ENCODE measurements at places on chromosomes 3 and 15. TPM values are rescaled to one million over a fixed set of nuclear protein-coding genes. Genes with fewer than 3 reads are reported as not detected.

Gene PLIN1
- total RNA-seq = 3.9 TPM

Gene ZIC1
- total RNA-seq = not detected

Gene APOD
- 692 TPM for total RNA-seq

Gene FRMD4B
- total RNA-seq = 10.8 TPM

Gene GOLGA6L7
- total RNA-seq = not detected

Gene LAMB2
- total RNA-seq = 788 TPM

Gene GPR156
- total RNA-seq = 0.11 TPM
